Activated naive CD8-positive, alpha-beta T cell treated with anti-CD3 and anti-CD28 coated beads for 36 hours (primary cell): ENCODE measurements at places on chromosomes 3 and 15.
A peak's percentile ranks its signal among the peaks of the same experiment; 100 is the strongest.

DNA sequence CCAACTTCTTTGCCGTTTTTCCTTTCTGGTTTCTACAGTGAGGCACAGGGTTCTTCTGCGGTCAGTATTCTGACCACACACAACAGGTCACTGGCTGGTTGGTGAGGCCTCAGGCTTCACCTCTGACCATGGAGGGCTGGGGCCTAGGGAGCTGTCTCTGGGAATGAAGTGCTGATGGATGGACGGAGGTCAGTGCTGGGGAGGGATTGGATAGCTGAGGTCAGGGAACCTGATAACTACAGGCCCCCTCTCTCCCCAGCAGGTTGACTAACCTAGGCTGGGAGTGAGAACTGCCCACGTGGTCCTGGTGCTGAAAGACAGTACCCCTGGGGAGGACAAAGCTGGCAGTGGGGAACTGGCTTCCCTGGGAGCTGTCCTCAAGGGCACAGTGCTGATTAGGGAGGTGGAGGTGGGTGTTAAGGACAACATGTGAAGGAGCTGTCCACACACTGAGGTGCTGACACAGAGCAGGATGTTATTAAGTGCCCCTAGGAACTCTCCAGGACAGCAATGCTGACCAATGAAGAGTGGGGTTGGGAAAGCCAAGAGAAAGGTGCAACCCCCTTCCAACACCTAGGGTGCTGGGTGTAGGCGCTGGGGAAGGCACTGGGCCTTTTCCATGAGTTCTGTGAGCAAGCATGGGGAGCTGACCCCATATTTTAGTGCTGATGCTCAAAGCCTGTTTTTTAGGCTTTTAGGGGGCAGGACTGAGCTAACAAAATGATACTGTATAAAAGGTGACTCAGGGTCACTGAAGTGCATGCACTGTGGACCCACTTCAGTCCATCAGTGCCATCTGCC lies 45.2 kb downstream of the ATP2B2 start:
- H3K27me3 ChIP-seq, result no peaks in the 10 kb centered on the region
- DNase-seq, result peak; percentile 61
- no peak overlapping the region for H3K4me3 ChIP-seq
- no peaks in the 10 kb centered on the region for H3K36me3 ChIP-seq

DNA sequence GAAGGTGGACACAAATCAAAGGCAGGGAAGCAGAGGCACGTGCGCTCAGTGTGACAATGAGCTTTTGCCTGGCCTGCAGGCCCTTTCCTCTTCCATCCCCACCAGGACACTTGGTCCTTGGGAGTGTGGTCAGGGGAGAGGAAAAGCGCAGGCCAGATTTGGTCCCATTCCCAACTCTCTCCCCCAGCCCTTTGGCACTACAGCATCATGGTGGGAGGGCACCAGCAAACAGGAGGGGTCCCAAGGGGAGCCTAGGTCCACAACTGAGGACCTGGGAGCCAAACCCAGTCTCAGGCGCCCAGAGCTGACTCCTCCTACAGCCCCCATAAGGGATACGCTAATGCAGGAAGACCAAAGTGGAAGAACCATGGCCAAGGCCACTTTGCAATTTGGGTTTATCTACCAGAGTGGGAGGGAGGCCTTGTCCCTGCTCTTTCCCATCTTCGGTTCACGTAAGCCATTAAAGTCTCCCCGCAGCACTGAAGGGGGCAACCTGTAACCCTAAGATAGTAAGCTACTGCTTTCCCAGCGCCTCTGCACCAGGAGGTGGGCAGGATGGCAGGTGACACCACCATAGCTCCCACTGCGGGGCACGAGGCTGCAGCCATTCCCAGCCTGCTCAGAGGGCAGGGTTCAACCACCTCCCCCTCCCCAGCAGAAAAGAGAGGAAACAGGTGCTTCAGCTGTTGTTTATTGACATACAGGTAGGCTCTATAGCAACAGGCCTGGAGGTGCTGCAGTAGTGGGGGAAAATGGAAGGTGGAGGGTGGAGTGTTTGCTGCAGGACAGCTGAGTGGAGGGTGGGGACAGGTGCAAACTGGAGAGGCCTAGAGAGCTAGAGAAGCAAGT lies 993 bp upstream of the GRAMD2A start:
- peaks cover 47% of the 10 kb centered on the region for H3K36me3 ChIP-seq
- H3K27me3 ChIP-seq, result peaks cover 20% of the 10 kb centered on the region
- peak overlapping the region; percentile 32 for H3K4me3 ChIP-seq
- peak overlapping the region; percentile 68 for H3K27ac ChIP-seq
- DNase-seq, result no peak
- peaks cover 21% of the 10 kb centered on the region for H3K4me1 ChIP-seq

DNA sequence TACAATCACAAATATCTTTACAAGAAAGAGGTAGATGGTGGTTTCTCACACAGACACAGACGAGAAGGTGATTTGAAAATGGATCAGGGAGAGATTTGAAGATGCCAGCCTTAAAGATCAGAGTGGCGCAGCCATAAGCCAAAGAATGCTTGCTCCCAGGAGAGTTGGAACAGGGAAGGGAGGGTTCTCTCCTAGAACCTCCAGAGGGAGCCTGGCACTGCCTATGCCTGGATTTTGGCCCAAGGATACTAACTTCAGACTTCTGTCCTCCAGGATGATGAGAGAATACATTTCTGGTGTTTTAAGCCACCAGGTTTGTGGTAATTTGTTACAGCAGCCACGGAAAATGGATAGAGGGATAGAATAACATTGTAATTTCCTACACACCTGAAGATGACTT lies 279.1 kb downstream of the FAM43A start:
- no peak overlapping the region for H3K27ac ChIP-seq
- DNase-seq, result no peak
- H3K4me3 ChIP-seq, result no peak overlapping the region
- peaks cover 5% of the 10 kb centered on the region for H3K27me3 ChIP-seq
- no peaks in the 10 kb centered on the region for H3K4me1 ChIP-seq

DNA sequence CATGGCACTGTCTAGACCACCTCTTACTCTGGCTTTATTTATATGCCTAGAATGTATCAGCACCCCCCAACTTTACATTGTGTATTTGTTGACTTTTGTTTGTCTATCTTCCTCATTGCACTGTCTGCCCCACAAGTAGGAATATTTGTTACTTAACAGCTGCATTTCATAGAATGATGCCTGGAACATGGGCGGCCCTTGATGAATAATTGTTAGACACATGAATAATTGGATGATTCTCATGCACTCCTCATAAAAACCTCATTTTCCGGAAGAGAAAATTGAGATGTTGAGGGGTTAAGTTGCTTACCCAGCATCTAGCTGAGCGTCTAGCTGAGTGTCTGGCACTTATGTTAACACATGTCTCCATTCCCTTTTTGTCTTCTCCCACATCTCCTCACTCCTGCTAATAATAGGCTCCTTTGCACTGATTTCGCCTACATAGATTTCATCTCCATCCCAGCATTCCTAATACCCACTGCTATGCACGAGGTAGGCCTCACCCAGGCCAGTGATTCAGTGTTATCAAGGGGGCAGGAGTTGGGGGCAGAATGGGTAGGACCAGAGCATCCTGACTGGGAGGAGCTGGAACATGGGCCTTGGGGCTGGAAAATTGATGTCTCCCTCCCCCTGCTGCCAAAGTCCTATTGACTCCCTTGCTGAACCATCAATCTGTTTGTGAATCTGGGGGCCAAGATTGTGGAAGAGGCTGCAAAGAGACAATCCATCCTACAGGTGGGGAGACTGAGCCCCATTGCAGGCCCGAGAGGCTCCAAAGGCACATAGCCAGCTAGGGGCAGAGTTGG lies 7.8 kb upstream of the WNT7A start:
- H3K4me3 ChIP-seq, result no peak overlapping the region
- H3K27ac ChIP-seq, result no peak overlapping the region
- no peaks in the 10 kb centered on the region for H3K27me3 ChIP-seq
- no peak for DNase-seq
- H3K36me3 ChIP-seq, result peaks cover 3% of the 10 kb centered on the region

DNA sequence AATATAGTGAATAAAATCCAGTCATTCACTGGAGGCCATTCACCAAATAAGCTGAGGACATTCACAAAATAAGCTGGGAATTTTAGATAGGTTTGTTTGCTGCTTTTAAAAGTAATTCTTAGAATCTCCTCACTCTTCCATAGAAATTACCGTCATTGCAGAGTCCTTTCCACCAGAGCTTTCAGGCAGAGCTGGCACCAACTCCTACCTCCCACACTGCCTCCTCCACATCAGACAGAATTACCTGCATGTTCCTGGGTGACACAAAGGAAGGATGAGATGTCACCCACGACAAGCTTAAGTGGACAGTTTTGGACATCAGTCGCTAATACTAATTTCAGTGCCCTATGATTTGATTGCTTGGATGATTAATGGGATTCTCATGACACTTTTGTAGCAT lies 1113.2 kb downstream of the IGSF11 start:
- H3K27me3 ChIP-seq, result no peaks in the 10 kb centered on the region
- H3K36me3 ChIP-seq, result no peaks in the 10 kb centered on the region
- no peak for DNase-seq
- no peaks in the 10 kb centered on the region for H3K4me1 ChIP-seq
- no peak overlapping the region for H3K4me3 ChIP-seq

DNA sequence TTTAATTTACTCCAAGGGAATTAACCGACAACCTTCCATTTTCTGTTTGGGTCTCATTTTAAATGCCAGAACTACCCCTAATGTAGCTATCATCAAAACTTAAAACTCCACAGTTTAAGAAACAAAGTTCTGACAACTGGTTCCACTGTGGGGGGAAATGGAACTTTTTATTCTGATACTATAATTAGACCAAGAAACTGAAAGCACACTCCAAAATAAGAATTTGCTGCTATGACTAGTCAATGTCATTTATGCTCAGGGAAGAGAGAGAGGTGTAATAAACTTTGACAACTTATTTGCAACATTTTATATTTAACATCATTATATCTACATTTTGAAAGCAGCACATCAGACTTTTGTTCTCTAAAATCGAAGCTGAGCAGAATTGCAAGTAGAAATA lies 169.2 kb downstream of the ANXA2 start:
- H3K27me3 ChIP-seq, result peaks cover 4% of the 10 kb centered on the region
- peaks cover 15% of the 10 kb centered on the region for H3K4me1 ChIP-seq
- no peaks in the 10 kb centered on the region for H3K36me3 ChIP-seq
- H3K27ac ChIP-seq, result peak overlapping the region; percentile 57

- H3K4me3 ChIP-seq, result no peak overlapping the region
- no peaks in the 10 kb centered on the region for H3K36me3 ChIP-seq
- no peaks in the 10 kb centered on the region for H3K27me3 ChIP-seq
- H3K27ac ChIP-seq, result no peak overlapping the region
- no peak for DNase-seq
- H3K4me1 ChIP-seq, result no peaks in the 10 kb centered on the region
These were observed 55.9 kb upstream of the THRB start for GRCh38 chr3:24550588-24550987.

DNA sequence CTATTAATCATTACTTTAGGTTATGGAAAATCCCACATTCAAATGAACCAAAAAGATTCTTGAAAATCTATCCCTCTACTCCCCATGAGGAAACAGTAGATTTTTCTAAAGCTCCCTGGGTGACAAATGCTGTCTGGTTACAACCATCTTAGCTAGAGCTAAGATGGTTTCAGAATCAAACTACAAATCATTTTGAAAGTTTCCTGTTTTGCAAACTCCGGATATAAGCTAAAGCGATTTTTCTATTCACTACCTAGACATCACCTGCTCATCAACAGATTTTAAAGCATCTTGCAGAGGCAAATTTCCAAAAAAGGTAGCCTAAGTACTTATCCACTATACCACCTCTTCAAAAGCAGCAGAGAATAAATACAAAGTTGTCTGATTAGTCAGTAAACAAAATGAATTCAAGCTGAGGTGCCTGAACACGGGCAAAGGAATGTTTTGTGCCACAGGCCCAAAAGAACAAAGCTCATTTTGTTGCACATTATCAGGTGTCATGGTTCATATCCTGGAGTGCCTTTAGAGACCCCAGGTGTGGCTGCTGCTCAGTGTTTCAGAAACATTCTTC lies 204.9 kb downstream of the TNIK start:
- peaks cover 38% of the 10 kb centered on the region for H3K36me3 ChIP-seq
- no peaks in the 10 kb centered on the region for H3K27me3 ChIP-seq
- peaks cover 86% of the 10 kb centered on the region for H3K4me1 ChIP-seq
- no peak for DNase-seq

- no peak overlapping the region for H3K4me3 ChIP-seq
- DNase-seq, result no peak
- H3K4me1 ChIP-seq, result peaks cover 4% of the 10 kb centered on the region
- H3K27ac ChIP-seq, result no peak overlapping the region
- no peaks in the 10 kb centered on the region for H3K36me3 ChIP-seq
These were observed 7.9 kb upstream of the SCN5A start for GRCh38 chr3:38657369-38657768.
